GM23248 (cell line): ENCODE measurements at places on chromosomes 5 and 9.

DNA sequence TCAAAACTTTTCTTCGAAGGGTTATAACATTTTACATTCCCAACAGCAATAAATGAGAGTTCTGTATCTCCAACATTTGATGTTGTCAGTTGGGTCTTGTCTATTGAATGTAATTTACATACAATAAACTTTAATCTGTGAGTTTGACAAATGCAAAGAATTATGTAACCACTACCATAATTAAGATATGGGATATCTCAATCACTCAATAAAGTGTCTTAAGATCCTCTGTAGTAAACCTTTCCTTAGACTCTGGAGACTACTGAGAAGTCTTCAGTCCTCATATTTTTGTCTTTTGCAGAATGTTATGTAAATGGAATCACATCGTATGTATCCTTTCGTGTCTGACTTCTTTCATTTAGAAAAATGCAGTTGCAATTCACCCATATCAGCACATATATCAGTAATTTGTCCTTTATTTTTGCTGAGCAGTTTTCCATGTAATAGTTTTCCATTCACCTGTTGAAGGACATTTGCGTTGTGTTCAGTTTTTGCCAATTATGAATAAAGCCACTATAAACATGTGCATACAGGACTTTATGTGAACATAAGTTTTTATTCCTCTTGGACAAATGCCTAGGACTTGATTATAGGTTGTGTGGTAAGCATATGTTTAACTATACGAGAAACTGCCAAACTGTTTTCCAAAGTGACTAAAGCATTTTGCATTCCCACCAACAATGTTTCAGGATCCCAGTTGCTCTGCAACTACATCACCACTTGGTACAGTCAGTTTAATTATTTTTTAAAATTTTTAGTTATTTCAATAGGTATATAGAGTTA, 784.6 kb upstream of the ZNF608 start:
- no peak for DNase-seq

DNA sequence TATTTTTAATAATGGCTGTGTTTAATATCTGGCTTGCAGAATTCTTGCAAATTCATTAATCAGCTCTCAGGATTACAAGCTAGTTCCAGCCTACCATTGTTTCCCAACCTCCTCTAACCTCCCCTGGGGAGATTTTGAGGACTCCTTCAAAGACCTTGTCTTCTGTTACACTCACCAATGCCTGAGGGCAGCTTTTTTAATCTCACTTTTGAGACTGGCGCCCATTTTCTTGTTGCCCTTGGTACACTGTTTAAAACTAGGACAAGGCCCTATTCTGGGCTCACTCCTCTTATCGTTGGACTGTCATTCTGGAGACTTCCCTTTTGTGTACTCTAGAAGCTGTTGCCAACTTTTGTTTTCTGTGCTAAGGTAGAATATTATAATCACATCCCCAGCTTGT, 13.6 kb upstream of the EQTN start:
- no peak for DNase-seq

- peak; percentile 97 for DNase-seq
Measured at GRCh38 chr5:121968910-121969607, 7.3 kb downstream of the SRFBP1 start.

- DNase-seq = peak; percentile 68
Measured at GRCh38 chr9:110015759-110016158, 192.2 kb downstream of the C9orf152 start.

- DNase-seq = peak; percentile 63
Measured at GRCh38 chr9:69905286-69905685, 84.7 kb downstream of the CFAP95 start.

- peak; percentile 81 for DNase-seq
Measured at GRCh38 chr5:57824047-57824446, 341.4 kb upstream of the ACTBL2 start.

DNA sequence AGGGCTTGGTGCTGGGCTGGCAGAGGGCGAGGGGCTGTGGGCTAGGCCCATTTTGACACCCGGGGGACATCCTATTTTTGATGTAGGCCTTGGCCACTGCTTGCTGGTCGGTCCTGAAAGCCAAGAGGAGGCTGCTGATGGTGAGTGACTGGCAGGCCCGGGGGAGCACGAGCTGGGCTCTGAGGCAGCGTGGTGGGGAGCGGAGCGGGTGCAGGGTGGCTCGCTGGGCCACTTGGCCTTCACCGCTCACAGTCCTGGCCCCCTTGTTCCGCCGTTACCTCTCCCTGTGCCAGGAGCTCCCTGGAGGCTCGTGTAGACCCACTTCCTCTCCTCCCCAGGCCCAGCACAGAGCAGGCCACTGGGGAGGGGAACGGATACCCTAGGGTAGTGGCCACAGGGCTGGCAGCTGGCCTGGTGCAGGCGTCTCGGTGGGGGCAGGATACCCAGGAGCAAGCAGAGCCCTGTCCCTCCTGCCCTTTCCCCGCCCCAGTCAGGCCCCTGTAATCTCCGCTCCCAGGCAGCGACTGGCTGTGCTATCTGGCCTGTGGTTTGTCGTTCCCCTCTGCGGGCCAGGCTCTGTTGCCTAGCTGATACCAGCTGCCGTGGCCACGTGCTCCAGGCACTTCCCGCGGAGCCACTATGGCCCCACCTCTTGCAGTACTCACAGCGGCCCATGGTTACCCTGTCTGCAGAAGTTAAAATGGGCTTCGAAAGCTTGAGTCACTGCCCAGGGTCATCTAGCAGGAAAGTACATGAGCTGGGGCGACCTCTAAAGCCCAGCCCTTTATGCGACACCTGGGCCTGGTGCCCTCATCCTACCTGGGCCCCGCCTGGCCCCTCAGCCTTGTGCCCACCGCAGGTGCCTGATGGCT, 11.7 kb upstream of the DOLPP1 start:
- DNase-seq = no peak

- DNase-seq = no peak
Measured at GRCh38 chr5:154476354-154477205, 1.4 kb downstream of the HAND1 start.

GRCh38 chr5:79728396-79728795, 38.8 kb downstream of the CMYA5 start:
- peak; percentile 57 for DNase-seq

GRCh38 chr9:84314306-84314705, 26.3 kb downstream of the SLC28A3 start:
- DNase-seq = no peak

DNA sequence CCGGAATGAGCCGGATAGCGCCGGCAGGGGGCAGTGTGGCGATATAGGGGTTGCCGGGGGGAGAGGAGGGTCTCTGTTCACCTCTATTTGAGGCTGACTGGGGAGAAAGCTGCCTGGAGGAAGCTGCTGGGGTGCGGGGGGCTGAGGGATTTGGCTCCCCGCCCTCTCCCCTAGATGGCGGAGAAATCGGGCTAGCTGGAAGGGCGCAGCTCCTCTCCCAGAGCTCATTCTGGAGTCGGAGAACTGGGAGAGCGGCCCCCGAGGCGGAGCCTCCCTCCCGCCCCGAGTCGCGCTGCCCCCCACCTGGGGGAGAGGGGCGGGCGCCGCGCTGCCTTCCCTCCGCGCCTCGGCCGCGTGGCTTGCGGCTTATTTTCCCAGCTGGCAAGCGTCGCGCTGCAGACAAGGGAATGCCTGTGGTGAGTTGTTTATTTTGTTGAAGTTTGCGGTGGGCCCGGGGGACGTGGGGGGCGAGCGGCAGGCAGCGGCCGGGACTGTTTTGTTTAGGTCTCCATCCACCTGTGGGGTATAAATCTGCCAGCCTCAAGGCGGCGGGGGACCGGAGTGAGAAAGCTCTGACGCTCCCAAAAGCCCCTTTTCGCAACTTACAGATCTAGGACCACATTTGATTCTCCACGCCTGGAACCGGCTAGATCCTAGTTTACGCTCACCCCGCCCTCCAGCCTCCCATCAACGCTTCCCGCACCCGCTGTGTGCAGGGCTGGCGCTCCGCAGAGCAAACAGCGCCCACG, 4.1 kb upstream of the RGMB start:
- DNase-seq = peak; percentile 85

DNA sequence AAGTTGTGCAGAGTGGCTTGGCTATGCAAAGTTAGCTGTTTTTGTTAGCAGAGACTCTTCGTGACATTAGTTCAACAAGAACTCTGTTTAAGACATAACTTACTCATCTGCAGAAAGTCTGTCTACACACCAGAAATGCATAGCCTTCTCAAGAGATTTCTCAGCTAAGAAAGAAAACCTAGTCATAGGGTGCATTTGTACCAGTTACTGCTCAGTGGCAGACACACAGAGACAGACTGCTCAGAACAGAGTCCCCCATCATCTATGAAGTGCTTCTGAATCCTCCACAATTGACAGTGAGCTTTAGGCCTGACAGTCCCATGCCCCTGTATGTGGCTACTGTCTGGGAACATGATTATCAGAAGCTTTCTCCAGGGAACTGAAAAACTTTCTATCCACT, 56.1 kb upstream of the IFNK start:
- no peak for DNase-seq

GRCh38 chr9:93168581-93168980, 15.4 kb upstream of the WNK2 start:
- DNase-seq = no peak

DNA sequence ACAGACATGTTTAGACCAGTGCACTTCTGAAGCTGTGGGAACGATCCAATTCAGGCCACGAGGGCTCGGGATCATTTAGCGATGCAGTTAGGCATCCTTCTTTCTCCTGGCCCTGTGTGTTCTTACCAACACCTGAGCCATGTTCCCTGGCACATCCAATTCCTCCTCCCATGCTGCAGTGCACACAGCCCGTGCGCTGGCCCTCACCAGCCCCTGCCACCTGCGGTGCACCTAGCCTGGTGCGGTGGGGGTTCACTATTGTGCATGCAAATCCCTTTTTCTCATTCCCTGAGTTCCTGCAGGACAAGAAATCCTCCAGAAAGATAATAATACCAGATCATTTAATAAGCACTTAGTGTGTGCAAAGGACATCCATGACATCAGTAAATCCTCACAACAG, 53.5 kb downstream of the NEURL1B start:
- DNase-seq = no peak

- no peak for DNase-seq
Measured at GRCh38 chr5:115671939-115672338, 46.1 kb upstream of the TMED7 start.

DNA sequence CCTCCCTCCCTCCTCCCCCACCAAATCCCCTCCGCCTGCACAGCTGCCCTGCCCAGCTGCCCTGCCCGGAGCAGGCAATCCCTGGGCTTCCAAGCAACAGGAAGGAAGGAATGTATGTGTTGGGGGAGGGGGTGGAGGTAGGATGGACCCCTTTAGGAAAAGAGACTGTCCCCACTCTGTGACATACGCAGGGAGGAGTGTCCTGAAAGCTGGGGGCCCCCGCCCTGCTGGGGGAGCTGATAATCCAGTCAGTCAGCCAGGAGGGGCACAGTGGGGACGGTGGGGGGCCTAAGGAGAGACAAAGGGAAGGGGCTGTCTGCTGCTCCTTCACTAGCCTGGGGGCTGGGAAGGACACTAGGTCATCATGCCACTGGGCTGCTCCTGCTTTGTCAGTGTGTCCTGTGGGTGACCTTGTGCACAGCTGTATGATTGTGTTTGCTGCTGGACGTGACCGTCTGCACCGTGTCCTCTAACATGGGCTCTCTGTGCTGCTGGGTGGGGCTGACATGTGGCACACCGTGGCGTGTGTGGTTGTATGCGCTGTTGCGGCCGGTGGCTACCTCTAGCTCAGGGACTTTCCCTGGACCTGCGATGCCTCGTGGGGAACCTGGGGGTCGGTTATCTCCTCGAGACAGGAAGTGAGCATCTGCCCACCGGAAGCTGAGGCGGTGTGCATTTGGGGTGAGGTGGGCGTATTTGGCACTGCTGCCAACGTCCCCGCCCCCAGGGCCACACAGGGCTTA, 3.0 kb downstream of the N4BP3 start:
- no peak for DNase-seq

- no peak for DNase-seq
Measured at GRCh38 chr5:104345222-104346016, 782.8 kb upstream of the NUDT12 start.

GRCh38 chr9:13970018-13970417, 343.9 kb downstream of the NFIB start:
- no peak for DNase-seq

- DNase-seq = no peak
Measured at GRCh38 chr5:179120421-179120861, 60.3 kb downstream of the ZNF354C start.

GRCh38 chr5:67045816-67046740, 150.5 kb downstream of the CD180 start:
- no peak for DNase-seq

DNA sequence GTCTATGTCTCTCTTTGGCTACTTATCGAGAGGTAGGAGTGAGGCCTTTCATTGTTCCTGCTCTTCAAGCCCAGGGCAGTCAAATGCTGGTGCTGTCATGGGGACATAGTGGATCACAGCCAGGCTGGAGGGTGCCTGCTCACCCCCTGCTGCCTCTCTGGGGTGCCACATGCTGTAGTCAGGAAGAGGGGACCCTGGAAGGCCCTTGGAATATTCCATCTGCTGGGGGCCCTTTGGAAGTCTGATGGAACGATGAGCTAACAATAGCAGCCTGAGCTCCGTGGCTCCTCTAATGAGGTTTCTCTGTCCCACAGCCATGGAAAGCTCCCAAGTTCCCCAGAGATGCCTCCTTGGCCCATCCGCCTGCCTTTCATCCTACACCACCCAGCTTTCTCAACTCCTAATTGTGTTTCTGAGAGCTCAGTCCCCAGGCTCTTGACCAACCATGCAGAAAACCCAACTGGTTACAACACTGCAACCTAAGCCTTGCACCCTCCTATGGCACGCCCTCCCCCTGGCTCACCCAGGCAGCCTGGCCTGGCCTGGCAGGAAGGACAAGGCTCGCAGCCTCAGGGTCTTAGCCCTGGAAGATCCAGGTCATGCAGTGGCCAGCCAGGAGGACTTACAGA, 91.7 kb downstream of the NRG2 start:
- DNase-seq = no peak

DNA sequence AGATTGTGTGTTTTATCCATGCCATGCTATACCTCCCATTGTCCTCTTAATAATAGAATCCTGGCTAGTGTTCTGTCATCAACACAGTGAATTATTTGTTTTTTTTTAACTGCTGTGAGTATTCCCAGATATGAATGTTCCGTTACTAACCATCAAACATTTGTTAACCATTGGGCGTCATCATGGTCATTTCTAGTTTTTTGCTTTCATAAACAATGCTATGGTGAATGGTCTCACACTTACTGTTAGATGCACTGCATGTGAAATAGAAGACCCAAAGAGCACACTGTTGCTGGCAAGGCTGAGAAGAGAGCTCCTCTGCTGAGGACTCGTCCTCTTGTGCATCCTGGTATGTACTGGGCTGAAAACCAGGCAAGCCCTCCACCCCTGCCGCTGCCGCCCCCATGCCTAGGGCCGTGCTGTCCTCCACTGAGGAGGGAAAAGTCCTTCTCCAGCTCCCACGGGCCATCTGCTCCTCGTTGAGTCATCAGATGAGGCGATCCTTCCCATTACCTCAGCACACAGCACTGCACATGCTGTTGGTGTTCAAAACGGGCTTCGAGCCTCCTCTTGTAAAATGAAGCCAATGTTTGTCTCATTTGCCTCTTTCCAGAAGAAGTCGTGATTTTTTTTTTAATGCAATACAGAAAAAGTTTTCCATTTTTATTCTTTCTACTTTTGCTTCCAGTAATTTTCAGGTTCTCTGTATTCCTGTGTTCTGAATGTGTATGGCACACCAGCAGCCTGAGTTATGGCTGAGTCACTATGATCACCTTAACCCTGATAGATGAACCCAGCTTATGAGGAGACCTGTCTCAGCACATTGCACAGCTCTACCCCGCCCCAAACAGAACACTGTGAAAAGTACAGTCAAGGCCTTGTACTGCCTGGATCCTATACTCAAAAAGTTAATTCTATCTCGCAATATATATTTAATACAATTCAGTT, 219.0 kb downstream of the AOPEP start:
- DNase-seq = peak; percentile 97
